ENCODE measurements at places on chromosomes 2 and 18.

GRCh38 chr2:138236142-138236541 is 265.4 kb upstream of the SPOPL start:
- no peak for DNase-seq

DNA sequence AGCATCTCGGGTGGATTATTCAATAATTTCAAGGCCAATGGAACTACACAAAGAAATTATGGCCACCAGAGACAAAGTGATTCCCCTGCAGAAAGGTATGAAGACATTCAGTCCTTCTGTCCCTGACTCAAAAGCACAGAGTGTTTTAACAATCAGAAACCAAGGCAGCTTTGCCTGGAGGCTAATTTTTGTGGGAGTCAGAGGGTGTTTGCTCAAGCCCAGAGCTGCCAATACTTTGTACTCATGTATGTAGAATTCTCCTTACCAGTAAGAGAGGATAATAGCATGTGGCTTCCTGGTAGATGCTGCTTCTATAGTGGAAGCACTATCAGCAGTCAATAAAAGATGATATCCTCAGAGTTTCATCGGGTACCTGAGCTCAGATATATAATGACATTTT is 178.4 kb downstream of the KCNE4 start:
- no peak for DNase-seq

- no peak for DNase-seq
Measured at GRCh38 chr2:203636588-203637470, 69.6 kb upstream of the CD28 start.

- no peak for DNase-seq
Measured at GRCh38 chr18:55893948-55894347, 306.0 kb upstream of the TCF4 start.

- DNase-seq, result no peak
Measured at GRCh38 chr2:134863446-134863845, 25.0 kb downstream of the ACMSD start.

DNA sequence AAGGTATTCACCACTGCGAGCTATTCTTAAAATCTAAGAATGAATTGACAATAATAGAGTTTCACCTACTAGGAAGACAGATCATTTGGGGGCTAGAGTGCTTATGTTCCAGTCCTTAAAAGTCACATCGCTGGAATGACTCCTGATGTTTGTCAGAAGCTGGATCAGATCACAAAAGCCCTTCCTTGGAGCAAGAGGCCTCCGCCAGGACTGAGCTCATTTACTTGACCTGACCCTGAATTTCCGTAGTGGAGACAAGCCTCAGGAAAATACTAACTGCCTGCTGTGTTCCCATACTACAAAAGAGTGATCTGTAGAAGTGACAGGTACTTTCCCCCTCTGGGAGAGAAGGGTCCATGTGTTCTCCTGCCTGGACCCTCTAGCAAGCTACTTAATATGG is 483.9 kb downstream of the DPP10 start:
- no peak for DNase-seq

- DNase-seq, result no peak
Measured at GRCh38 chr2:53317861-53318260, 449.7 kb upstream of the CHAC2 start.

- no peak for DNase-seq
Measured at GRCh38 chr2:5176764-5177163, 515.4 kb upstream of the SOX11 start.

- no peak for DNase-seq
Measured at GRCh38 chr18:25737710-25738311, 352.6 kb downstream of the SS18 start.

DNA sequence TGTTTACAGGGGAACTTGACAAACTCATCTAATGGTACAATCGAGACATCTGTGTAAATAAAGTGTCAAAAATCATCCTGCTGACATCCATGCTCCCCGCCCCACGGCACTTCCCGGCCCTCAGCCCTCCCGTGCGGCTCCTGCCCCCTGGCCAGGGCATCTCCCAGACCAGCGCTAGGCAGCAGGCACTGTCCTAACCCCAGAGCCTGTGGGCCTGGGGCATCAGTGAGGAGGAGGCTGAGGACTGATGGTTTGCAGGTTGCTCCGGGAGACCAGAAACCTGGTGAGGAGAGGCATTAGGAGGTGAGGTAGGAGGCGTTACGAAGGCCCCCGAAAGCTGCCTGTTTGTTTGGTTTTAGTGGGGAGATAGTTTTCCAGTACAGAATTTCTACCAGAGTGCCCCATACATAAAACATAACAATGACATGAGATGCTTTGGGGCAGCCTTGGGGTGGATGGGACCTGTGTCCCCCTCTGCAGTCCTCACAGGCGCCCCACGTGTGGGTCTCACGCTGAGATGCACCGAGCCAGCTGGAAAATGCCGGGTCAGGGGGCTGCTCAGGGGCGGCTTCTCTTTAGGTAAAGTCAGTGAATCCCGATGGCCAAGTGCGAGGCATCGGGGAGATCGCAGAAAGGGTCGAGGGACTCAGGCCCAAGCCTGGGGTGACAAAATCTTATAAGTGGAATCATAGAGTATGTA is 114.2 kb downstream of the RTP5 start:
- DNase-seq, result no peak

DNA sequence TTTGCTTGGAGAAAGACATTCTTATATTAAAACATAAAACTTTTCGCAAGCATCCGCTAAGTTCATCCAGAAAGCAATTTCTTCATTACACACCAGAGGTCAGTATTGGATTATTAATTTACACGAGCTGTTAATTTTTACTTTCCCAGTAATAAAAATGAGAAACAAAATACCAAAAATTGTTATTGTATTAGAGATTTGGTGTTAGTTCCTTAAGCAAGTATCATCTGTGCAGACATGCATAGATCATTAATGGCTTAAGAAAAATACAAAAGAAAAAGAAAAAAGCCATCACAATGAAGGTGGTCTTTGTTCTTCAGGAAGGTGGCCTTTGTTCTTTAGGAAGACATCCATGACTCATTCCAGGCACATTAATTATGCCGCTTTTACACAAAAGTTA is 53.6 kb upstream of the HNMT start:
- DNase-seq, result no peak

- DNase-seq, result no peak
Measured at GRCh38 chr2:237486334-237486818, 675 bp upstream of the MLPH start.

DNA sequence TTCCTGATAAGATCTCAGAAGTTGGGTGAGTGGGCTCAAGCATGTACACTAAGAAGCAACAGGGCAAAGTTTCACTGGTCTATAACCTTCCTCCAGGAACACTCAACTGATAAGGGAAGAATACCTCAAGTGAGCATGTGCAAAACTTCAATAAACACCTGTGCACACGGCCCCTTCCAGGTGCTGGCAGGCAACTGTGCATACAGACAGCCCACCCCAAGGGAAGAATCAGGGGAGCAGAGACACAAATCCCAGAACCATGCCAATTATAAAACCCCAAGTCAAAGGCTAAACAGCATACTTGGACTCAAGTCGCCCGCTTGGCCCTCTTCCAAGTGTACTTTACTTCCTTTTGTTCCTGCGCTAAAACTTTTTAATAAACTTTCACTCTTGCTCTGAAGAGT is 85.9 kb upstream of the RTN4 start:
- no peak for DNase-seq

- DNase-seq, result no peak
Measured at GRCh38 chr2:48727560-48727959, 28.0 kb downstream of the LHCGR start.

- no peak for DNase-seq
Measured at GRCh38 chr2:79083597-79084251, 4.1 kb downstream of the REG1B start.

DNA sequence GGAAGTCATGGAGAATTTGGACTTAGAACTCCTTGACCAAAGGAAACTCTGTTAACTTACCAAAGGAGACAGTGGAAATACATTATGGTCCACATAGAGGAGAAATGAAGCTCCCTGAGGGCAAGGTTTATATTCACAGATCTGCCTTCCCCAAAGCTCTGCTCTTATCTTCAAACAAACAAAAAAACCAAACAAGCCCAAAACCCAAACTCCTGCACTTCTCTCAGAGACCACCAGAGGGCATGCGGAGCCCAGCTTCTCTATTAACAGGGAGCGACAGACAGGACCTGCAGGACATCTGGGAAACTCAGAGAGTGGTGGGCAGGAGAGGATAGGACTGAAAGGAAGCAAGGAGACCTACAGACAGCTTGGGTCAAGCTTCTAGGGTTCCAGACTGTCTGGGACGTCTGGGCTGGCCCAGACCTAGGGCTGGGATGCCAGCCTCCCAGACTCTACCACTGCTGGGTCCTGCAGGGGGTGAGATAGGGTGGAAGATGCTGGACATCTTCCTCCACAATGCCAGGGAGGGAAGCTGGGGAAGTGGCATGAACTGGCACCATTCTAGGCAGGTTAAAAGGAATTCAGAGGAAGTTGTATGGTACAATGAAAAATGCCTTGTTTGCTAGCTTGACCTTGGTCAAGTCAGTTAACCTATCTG is 4.0 kb upstream of the WNT10A start:
- DNase-seq, result peak; percentile 72

DNA sequence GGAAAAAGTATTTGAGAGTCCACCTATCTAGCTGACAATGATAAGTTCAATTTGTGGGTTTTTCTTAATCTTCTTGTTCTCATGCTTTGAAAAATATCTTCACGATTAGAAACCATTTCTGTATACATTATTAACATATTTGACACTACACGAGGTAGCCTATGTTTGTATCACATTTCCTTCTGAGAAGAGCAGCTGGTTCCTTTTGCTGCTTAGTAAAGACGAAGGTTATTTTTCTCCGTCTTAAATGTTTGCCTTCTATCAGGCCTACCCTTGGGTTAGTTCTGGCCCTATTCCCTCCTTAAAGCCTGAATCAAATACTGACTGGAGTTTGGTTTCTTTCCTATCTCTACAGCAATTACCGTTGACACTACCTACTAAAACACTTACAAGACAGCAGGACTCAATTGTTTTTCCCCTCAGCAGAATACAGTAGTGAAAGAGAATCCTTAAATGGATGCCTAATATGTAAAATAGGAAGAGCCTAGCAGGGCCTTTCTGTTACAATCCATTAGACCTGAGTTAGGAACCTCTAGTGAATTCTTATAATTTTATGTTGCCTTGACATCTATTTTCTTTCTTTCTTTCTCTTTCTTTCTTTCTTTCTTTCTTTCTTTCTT is 790.4 kb downstream of the EPHA4 start:
- DNase-seq, result no peak

- DNase-seq, result no peak
Measured at GRCh38 chr2:20563833-20564232, 87.1 kb downstream of the HS1BP3 start.

DNA sequence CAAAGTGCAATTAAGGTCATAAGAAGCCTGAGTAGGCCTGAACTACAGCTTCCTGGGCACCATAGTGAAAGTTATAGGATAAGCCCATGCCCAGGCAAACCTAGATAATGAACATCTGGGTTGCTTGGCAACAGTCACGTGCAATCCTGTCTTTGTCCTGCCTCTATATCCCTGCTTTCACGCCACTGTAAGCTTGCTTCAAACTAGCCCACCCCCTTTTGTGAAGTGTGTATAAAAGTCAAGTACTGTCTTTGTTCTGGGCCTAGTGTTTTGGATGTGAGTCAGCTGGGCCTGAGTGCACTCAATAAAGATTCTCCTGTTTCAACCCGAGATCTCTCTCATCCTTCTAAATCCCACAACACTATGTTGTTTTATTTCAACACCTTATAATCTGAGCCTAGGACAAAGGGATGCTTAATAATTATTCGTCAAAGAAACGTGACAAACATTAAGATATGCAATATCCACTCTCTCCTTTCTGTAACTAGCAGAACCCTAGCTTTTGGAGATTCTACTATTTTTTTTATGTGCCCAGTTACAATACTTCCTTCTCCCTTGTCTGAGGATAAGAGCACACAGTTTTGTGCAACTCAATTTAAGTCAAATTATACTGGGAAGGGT is 927.8 kb downstream of the SUCLG1 start:
- no peak for DNase-seq

DNA sequence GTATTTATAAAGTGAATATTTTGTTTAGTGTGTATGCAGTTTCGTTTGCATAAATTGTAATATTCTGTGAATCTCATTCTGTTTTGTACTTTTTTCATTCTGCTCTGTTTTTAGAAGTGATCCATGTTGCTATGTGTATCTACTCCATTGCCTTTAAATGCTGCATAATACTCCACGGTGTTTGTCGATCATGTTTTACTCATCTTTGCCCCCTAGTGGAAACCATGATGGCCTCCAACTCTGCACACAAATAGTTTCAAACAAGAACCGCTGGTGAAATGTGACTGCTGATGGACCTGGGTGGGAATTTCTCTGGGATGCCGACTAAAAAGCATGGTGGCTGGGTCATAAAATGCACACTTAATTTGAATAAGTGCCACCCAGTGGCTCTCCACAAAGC is 32.0 kb upstream of the SKOR2 start:
- peak; percentile 25 for DNase-seq

DNA sequence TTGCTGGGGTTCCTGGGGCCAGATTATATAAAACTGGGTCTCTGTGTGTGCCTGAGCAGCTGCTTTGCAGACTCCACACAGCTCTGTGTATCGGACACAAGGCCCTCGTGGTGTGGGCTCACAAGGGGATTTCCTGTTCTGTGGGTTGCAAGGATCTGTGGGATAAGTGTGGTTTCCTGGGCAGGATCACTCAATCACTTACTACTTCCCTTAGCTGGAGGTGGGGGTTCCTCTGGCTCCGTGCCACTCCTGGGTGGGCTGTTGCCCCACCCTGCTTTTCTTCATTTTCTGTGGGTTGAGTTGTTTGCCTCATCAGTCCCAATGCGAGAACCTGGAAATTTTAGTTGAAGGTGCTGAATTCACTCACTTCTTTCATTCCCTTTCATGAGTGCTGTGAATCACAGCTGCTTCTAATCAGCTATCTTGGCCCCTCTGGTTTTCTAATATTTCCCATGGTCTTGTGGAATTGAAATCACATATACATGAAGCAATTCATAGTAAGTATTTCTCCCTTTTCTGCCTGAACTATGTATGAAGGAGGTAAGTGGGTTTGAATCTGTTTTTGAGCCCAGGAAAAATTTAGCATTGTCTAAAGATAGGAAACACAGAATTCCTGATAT is 196.3 kb downstream of the DCDC2C start:
- DNase-seq, result no peak

- DNase-seq, result no peak
Measured at GRCh38 chr2:58073751-58074150, 27.1 kb downstream of the VRK2 start.

DNA sequence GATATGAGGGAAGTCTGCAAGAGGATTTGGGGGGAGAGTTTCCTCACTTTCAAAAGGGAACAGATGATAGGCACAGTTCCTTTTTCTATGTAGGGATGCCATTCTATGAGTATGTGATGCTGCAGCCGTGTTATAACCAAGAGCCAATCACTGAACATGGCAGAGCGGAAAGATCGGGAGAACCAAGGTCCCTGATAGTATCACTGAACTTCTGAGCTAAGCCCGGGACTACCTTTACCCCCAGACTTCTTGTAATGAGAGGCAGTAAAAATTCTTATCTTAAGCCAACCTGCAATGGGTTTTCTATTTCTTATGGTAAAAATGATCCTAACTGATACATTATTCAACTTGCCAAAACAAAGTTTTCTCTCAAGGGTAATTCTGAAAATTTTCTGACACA is 21.6 kb upstream of the SLC1A4 start:
- DNase-seq, result no peak

GRCh38 chr2:60947056-60947455 is 65.7 kb downstream of the REL start:
- no peak for DNase-seq
